ENCODE measurements at places on chromosomes 7 and 10.

- no peak for DNase-seq
Measured at GRCh38 chr7:118418433-118418832, 193.9 kb downstream of the ANKRD7 start.

DNA sequence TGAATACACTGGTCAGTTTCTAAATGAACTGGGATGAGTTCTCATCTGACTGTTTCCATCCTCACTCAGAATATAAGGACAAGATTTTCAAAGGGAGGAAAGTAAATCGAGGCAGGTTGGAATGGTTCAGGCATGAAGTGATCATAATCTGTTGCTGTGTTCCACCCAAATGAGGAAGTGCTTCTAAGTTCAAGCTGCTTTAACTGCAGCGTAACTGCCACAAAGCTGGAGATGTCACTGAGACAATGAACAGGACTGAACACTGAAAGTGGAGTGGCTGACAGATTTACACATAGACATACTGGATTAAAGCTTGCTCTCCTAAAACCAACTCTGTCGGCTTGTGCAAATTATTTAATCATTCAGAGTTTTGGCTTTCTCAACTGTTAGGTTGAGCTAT lies 66.6 kb downstream of the GPR37 start:
- no peak for DNase-seq

DNA sequence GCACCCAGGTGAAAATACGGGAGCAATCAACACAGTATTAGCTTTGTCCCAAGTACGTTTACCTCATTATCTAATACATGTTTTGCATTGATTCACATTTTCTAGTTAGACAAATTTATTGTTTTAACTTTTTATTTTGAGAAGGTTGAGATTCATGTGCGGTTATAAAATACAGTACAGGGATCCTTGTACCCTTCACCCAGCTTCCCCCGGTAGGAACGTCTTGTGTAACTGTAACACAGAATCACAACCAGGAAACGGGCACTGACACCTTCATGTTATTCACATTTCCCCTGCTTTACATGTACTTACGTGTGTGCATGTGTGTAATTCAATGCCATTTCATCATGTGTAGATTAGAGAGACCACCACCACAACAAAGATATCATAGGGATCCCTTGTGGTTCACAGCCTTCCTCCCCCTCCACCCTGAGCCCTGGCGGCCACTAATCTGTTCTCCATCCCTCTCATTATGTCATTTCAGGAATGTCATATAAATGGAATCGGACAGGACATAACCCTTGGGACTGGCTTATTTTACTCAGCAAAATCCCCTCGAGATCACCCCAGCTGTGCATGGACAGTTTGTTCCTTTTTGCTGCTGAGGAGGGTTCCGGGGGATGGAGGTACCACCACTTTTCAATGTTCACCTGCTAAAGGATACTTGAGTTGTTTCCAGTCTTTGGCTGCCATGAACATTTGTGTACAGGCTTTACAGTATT lies 46.5 kb upstream of the C10orf71 start:
- DNase-seq = no peak

DNA sequence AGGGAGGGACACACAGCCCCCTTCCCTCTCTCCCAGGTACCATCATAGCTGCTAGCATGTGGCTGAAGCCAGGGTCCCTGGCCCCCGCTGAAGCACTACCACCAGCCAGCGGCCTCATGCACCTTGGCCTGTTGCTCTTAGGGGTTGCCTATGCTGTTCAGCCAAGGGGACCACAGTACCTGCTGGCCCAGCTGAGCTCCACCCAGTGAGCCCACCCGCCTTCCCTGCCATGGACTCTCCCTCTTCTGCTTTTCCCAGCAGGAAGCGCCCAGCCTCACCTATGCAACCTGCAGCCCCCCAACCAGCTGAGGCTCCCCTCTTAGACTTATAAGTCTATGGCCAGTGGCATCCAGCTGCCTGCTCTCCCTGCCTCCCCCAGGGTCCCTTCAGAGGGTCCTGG lies 8.7 kb upstream of the MTPAP start:
- no peak for DNase-seq

DNA sequence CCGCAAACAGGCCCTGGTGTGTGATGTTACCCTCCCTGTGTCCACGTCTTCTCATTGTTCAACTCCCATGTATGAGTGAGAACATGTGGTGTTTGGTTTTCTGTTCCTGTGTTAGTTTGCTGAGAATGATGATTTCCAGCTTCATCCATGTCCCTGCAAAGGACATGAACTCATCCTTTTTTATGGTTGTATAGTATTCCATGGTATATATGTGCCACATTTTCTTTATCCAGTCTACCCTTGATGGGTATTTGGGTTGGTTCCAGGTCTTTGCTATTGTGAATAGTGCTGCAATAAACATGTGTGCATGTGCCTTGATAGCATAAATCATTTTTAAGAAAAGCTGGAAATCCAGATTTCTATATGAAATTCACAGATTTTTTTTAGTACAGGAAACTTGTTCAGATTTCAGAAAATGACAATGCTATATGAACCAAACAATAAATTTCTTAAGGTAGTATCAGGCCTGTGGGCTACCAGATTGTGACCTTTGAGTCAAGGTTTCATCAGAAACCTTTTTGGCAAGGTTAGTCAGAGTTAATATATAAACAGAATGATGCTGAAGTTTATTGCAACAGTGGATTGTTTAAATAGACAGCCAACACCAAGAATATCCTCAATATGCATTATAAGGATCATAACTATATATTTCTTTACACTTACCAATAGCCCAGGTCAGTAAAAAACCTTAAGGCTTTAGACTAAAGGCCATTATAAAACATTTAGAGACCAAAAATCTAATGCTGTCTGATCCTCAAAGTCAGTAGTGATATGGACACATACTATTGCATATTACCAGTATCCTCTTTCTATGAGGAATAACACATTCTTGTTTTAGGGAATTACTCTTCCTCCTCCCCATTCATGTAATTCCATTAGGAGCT lies 68.7 kb upstream of the PAPSS2 start:
- no peak for DNase-seq

- DNase-seq = no peak
Measured at GRCh38 chr10:117536866-117537435, 5.6 kb upstream of the EMX2 start.

GRCh38 chr7:116271963-116272886 lies 61.9 kb downstream of the TES start:
- no peak for DNase-seq

GRCh38 chr10:124032087-124032935 lies 61.1 kb downstream of the CHST15 start:
- no peak for DNase-seq

DNA sequence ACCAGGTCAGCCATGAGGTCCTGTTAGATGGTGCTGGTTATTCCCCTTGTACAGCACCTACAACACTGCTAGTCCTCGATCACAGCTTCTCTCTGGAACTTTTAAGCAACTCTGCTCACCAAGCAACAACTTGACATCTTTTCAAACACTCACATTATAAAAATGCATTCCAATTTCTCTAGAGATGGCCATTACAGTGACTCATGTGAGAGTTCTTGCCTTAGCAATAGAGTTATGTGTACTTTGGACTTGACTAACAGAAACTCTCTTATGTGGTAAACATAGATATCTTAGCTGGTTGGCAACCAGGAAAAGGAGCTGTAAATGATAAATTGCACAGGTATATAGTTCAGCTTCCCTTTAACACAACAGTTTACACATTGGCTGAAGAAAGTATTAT lies 122.2 kb downstream of the PDE1C start:
- no peak for DNase-seq

- peak; percentile 27 for DNase-seq
Measured at GRCh38 chr10:135601-136464, 578 bp downstream of the ZMYND11 start.

- DNase-seq = no peak
Measured at GRCh38 chr10:103038570-103038969, 120.5 kb downstream of the CNNM2 start.

DNA sequence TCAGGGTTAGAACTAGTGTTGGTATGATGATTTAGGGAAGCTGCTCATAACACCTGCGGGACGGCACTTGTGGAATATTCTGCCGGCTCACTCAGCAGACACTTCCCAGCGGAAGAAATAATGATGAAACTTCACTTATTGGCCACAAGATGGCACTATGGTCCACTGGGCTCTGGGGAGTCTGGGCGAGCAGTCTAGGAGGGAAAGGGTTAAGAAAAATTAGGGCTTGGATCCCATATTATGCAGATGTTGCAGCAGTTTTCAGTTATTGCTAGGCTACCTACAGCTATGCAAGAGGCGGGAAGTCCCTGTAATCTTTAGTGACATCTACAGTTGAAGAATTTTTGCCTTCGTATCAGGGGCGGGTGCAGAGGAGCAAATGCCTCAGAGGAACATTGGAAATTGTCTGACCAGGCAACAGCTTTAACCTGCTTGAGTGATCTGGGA lies 238.7 kb upstream of the PRSS58 start:
- no peak for DNase-seq

- DNase-seq = no peak
Measured at GRCh38 chr7:154879629-154880028, 123.3 kb downstream of the PAXIP1 start.

DNA sequence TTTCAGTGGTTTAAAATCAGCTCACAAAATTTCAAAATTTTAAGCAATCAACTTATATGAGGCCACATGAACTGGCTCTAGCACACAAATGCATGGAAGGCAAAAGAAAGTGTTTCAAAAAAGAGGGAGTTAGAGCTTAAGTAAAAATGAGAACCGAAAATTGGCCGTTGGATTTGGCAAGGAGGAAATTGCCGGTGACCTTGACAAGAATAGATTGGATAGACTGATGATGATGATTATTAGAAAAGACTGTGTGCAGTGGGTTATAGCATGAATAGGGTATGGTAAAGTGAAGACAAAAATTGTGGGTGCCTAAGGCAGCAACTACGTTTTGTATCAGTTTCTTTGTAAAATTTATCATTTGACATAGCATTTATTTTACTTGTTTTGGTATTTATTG lies 175.7 kb downstream of the SEMA3D start:
- DNase-seq = no peak

DNA sequence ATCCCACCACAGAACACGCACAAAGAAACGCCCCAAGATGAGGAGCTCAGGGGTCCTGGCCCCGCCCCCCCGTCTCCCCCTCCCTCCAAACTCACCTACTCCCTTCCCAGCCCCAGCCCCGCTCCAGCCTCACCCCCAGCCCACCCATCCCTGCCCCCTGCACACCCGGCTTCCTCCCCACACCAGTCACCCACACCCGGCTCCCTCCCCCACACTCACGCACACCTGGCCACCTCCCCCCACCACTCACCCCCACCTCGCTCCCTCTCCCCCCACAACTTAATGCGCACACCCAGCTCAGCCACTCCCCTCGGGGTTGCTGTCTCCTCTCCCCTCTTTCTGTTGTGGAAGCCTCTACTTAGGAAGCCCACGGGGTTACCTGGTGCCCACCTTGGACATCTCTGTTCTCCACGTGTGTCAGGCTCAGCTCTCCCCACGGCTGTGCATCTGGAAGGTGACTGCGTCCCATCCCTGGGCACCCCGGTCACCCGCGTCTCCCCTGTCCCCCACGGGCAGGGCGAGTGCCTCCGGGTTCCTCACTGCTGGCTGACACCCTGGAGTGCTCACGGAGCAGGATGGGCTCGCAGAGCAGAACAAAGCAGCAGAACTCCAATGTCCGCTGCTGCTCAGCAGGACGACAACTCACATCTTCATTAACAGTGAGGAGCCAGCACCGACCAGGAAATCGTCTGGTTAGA lies 166.8 kb downstream of the USP6NL start:
- DNase-seq = no peak

- DNase-seq = no peak
Measured at GRCh38 chr7:112573302-112574039, 92.7 kb downstream of the LSMEM1 start.

GRCh38 chr7:7018290-7018689 lies 164.1 kb upstream of the C1GALT1 start:
- DNase-seq = no peak

DNA sequence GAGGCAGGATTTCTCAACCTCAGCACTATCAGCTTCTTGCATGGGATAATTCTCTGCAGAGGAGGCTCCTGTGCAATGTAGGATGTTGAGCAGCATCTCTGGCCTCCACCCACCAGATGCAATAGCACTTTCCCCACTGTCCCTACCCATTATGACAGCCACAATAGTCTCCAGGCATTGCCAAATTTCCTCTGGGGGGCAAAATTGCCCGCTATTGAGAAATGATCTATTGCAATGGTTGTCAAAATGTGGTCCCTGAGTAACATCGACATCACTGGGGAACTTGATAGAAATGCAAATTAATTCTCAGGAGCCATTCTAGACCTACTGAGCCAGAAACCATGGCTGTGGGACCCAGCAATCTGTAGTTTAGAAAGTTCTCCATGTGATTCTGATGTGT lies 7.0 kb downstream of the KCNK18 start:
- DNase-seq = no peak

DNA sequence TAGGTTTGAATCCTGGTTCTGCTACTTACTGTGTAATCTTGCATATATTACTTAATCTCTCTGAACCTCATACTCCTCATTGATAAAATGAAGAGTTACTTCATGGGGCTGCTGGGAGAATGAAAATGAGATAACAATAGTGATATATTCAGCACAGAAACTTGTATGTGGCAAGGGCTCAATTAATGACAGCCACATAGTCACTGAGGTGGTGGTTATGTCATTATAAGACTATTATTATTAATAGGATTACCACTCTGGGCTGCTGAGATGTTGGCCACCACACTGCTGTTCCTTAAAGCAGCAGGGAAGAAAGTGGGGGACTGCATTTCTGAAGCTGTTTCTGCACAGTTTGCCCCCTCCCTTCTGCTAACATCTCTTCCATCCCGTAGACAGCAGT lies 100.4 kb upstream of the PDLIM1 start:
- no peak for DNase-seq

DNA sequence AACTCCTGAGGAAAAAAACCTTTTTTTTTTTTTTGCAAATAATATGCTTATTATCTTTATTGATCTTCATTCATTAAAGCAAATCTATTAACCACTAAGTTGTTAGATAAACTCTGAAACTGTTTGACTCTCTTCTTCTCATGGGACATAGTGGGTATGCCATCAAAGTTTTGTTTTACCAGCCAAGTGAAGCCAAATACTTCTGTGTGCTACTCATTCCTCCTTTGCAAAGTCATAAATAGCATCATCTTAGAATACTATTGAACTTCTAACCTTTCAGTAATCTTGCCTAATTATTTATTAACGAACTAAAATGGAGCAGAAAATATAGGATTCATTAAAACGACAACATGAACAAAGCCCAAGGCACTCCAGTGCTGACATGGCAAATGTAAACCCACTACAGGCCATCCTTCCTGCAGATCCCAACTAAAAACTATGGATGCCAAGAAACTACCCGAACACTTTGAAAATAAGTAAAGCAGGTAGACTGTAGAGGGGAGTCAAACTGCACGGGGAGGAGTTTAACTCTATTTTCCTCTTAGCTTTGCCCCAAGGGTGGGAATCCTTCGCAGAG lies 61.2 kb upstream of the ODAD2 start:
- no peak for DNase-seq

DNA sequence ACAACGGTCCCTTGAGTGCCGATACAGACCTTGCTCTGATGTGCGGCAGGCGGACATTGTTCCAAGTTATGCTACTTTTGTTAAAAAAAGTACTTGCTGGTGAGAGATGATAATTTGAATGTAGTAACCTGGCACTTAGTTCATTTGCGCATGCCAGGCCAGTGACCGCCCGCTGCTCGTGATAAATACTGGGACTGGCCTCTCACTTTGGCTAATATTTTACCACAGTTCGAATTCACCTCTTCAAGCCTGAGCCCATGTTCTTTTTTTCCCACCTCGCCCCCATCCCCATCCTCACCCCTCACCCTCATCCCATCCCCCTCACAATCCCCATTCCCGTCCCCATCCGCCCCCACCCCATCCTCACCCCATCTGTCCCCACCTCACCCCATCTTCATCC lies 126.4 kb downstream of the DNAJB6 start:
- DNase-seq = no peak

All from stimulated activated CD8-positive, alpha-beta memory T cell treated with anti-CD3 and anti-CD28 coated beads, Interleukin-7, amount 100 ng/mL, for 48 hours (primary cell).